ENCODE measurements at places on chromosomes 13 and 19.
A peak's percentile ranks its signal among the peaks of the same experiment; 100 is the strongest.

GRCh38 chr19:2273356-2274184 lies 8.4 kb downstream of the PEAK3 start:
- peak; percentile 83 for DNase-seq

DNA sequence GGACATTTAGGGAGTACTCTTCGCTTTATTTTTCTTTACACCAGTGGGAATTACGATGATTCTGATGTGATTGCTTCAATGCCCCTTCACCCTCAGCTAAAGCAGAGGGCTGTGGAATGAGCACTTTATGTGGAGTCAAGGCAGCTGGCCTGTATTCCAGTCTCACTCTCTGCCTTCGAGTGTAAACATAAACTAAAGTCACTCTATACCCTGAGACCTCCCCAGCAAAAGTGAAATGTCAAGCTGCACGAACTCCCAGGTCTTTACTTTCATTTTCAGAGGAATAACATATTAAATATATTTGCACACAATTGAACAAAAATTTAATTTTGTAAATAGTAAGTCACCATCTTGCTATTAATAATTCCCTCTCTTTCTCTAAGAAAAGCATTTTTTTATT lies 557.1 kb downstream of the DACH1 start:
- no peak for DNase-seq

DNA sequence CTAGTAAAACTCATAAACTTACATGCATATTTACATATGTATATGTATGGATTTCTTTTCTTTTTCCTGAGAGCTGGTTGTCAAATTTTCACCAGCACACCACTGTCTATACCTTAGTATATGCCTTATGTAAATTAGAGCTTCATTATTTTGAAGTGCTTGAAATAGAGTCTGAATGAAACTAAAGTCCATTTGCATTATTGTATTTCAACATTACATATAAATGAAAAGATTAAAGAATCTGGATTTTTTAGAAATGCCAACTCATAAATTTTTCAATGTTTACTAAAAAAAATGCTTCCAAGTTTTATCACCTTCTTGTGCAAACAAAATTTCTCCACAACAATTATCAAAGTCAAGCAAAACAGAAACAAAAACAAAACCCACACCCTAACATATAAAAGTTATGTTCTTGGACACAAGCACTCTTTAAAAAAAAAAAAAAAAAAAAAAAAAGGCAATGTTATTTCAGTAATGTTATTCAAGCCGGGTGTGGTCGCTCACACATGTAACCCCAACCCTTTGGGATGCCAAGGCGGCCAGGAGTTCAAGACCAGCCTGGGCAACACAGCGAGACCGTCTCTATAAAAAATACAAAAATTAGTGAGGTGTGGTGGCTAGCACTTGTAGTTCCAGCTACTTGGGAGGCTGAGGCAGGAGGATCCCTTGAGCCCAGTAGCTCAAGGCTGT lies 18.3 kb downstream of the MED26 start:
- DNase-seq: no peak

DNA sequence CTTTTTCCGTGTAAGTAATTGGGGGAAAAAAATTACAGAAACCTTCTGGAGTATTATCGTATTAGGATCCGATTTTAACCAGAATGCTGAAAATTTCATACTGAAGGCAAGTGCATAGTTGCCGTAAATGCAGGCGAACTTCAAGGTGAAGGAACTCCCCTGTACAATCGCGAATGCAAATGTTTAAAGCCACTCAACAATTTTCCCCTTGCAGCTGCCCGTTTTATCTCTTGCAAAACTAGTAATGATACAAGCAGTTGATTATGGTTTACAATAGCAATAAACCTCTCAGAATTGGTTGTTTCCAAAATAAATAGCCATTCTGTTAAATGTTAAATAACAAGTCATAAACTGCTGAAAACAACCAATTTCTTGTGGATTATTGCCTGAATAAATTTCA lies 105.7 kb downstream of the DNAJC15 start:
- DNase-seq: no peak

- DNase-seq: no peak
Measured at GRCh38 chr19:16921766-16922591, 33.2 kb downstream of the F2RL3 start.

GRCh38 chr19:17497149-17497798 lies 14.2 kb upstream of the PGLS start:
- DNase-seq: no peak

- no peak for DNase-seq
Measured at GRCh38 chr19:3323026-3323425, 43.4 kb upstream of the NFIC start.

- no peak for DNase-seq
Measured at GRCh38 chr13:30857018-30857417, 49.1 kb upstream of the MEDAG start.

All from activated CD4-positive, CD25-positive, alpha-beta regulatory T cell treated with anti-CD3 and anti-CD28 coated beads, Interleukin-2, amount 50 U/mL, for 72 hours (primary cell).